NCI-H526 treated with DMSO at 0.1 percent for 48 hours (cell line): ENCODE measurements at places on chromosomes 13 and 19.

GRCh38 chr13:112757759-112758086, 67.9 kb downstream of the ATP11A start:
- no peak for DNase-seq

DNA sequence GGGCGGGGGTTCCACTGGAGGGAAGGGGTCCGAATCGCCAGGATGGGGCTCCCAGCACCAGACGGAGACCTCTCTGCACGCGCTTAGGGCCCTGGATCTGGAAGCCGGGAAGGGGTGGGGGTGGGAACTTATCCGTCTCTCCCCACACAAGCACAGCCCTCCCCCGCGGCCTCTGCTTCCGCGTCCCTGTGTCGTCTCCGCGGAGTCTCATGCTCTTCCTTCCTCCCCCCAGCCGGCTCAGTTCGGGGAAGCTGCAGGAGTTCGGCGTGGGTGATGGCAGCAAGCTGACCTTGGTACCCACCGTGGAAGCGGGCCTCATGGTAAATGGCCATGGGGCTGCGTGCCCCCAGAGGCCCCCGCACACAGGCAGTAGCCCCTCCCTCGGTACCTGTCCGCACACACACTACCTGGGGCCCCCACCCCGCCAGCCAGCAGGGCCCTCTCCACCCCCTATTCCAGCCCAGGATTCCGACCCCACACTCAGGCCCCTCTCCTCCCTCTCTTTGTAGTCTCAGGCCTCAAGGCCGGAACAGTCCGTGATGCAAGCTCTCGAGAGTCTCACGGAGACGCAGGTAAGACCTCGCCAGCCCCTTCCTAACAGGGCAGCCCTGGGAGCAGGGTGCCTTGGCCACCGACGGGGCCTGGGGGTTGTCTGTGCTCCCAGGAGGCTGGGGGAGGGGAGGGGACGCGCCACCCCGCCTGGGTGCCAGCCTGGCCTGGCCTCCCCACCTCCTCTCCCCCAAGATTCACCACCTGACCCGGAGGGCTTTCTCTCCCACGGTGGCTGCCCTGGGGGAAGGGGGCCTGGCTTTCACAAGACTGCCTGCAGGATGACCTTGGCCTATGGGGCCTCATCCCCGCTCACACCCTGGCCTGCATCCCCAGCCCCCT, 3.2 kb downstream of the MIDN start:
- no peak for DNase-seq

DNA sequence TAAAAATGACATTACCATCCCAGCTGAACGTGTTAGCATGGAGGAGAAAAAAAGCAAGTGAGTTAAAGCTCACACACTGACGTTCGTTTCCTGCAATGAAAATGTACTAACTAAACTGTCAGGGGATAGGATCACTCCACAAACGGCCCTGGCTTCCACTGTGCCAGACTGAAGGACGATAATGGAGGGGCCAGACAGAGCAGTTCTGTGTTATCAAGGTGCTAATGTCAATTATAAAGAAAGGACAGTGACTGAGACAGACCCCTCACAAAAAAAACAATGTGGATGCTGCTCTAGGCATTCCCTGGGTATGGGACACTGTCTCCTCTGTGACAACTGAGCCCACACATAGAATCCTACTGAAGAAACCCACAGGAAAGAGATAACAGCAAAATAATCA, 43.7 kb upstream of the SLC15A1 start:
- DNase-seq = no peak

DNA sequence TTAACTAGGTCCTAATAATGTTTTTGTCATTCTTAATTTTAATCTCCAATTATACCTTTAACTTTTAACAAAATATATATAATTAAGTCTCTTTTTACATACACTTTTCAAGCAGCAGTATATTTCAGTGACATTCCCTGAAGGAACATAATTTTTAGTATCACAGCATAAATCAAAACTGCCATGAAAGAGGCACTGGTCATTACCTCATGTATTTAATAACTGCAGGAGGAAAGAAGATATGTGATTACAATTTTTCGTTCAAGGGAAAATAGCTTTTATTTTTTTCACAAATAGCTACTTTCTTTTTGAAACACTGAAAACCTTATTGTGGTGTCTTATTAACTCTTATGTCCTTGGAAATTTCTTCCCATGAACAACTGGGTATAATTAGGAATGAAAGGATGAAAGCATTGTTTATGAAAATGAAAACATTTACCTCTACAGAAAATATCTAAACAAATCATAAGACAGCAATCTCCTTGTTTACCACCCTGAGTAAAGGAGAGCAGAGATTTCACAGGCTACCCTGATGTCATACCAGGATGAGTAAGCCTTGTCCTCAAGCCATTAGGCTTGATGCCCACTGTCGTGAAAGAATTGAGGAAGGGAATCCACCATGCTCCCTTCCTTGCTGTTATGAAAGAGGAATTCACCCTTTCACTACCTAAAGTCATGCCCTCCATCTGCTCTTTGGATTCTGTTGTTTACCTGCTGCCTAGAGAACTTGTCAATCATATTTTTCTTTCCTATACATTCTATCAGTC, 877.2 kb upstream of the PCDH20 start:
- no peak for DNase-seq

GRCh38 chr13:80235967-80236302, 105.0 kb downstream of the SPRY2 start:
- DNase-seq = no peak

DNA sequence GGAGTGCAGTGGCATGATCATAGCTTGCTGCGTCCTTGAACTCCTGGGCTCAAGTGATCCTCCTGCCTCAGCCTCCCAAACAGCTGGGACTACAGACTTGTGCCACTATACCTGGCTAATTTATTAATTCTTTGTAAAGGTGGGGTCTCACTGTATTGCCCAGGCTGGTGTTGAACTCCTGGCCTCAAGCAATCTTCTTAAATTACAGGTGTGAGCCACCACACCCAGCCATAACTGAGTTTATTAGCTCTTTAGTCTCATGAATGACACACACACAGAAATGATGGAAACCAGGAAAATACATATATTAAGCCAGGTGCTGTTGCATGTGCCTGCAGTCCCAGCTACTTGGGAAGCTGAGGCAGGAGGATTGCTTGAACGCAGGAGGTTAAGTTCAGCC, 33.1 kb upstream of the LMO7 start:
- DNase-seq = no peak

DNA sequence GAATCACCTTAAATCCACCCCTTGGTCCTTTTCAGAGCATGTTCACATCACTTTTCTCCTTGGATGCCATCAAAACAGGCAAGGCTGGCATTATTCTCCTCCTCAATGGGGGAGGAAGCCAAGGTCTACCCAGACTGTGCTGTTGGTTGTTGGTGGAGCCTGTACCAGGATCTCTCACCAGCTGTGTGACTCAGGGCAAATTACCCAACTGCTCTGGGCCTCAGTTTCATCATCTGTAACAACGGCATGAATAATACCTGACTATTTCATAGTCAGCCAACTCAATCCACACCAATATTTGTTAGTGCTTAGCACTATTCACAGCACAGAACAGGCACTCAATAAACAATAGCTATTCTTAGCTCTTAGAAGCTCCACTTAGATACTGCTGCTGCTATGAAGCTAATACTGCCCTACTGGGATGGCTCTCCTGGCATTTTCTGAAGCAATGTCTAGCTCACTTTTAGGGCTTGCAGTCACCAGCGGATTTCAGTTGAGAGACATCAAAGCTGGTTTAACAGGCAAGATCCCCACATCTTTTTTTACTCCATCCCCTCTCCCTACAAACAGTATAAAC, 116.9 kb downstream of the CCNA1 start:
- no peak for DNase-seq

DNA sequence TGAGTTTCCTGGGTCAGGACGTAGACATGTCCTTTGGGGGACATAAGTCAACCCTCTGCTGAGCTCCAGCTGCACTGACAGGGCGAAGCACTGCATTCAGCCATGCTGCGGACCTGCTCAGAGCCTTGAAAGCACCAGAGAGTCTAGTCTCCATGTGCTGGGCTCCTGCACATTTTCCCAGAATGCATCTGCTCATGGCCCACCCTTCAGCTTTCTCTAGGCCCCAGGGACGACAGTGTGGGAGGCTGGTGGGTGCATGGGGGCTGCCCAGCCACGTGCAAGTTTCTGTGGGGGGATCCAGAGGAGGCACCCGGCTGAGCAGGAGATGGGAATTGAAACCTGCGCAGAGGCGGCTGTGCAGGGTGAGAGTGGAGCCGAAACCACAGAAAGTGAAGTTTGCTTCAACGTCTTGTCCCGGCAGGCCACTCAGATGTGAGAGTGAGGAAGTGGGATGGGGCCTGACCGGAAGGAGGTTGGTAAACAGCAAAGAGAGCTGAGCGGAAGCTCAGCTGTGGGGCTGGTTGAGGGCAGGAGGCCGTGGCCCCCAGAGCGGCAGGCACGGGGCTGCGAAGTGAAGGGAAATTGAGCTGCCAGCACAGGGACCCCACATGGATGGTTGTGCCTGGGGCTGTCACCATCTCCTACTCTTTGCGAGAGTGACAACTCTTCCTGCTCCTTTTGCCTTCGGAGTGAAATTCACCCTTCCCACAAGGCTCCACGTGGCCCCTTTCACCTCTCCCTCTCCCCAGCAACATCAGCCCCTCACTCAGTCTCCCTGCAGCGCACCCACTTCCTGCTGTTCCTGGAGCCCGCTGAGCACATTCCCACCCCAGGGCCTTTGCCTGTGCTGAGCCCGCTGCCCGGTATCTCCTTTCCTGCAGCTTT, 11.8 kb downstream of the PGLS start:
- DNase-seq = no peak

- DNase-seq = no peak
These were observed 102.2 kb upstream of the MIR17HG start for GRCh38 chr13:91245288-91245687.

GRCh38 chr19:33737681-33738371, 58.8 kb upstream of the KCTD15 start:
- DNase-seq = no peak

DNA sequence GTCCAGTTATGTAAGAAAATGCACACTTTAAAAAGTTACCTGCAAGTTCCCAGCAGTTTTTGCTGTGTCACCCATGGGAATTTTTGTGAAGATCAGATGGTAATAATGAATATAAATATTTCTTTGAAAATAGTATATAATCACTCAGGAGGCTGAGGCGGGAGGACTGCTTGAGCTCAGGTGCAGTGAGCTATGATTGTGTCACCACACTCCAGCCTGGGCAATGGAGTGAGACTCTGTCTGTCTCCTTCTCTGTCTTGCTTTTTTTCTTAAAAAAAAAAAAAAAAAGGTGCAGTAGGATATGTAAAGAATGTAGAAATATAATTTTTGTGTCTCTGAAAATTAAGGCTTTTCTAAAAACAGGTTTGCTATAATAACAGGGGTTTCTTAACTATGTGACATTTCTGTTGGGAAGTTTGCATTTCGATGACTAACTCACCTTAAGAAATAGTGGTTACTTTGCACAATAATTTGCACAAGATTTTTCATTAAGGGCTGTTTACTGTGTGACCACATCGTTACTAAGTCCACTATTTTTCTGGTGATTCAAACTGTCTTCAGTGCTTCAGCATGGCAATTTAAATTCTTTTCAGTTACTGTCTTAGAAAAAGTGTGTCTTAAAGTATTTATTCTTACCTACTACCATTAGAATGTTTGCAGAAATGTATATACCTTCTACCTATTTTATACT, 37.3 kb downstream of the DNAJC3 start:
- no peak for DNase-seq

DNA sequence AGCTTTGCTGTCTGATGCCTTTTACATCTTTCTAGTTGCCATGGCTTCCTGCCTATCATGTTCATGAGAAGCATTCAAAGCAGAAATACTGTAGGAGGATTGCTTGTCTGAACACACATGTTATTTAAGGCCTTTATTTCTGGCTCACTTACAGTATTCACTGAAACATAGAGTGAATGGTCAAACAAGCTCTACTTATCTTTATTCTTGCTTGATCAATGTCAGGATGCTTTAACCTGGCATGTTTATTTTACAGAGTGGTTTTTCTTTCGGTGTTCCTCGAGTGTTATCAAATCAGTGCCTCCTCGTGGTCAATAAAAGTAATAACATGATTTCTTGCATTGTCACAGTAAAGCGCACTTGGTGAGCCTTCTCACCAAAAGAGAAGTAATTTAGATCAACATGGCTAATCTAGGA, 73.5 kb upstream of the PCDH17 start:
- peak; percentile 32 for DNase-seq

GRCh38 chr13:43021926-43022670, 1.3 kb upstream of the DNAJC15 start:
- DNase-seq = no peak

DNA sequence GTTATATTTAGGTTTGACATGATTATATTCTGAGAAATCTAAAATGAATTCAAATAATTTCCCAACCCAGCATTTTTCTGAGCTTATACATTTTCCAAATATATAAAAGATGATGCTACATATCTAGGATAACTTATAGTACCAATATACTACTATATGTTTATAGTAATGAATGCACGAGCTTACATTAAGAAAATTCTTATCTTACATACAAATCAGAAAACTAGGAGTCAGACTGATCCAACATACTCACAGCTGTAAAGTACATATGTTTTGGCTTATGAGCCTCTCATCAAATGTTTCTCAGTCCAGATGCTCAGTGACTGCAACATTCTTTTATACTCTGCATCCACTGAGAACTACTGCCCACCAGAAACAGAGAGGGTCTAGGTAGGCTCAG, 491.3 kb upstream of the KLF12 start:
- no peak for DNase-seq

- DNase-seq = no peak
These were observed 485.3 kb downstream of the UQCRFS1 start for GRCh38 chr19:28727480-28728159.

- no peak for DNase-seq
These were observed 13.1 kb upstream of the SLC1A6 start for GRCh38 chr19:14992780-14993179.

DNA sequence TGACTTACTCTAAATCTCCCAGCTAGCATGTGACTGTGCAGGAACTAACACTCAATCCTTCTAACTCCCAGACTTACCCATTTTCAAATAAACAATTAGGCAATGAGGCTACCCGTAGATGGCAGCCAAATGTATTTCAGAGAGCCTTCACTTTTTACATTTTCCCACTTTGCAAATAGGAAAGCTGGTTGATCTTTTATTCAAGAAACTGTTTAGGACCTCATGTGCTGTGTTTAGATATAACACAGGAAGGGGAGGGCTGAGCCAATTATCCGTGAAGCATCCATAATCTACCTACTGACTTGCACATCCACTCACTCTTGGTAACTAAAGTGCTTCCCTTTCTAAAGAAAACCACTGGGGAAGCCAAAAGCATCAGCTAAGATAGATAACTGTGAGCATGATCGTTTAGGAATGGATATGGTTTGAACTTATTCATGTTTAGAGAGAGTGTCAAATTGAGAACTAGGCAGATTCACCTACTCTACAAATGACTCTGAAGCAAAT, 33.4 kb downstream of the MBNL2 start:
- no peak for DNase-seq

GRCh38 chr13:102441085-102441484, 39.2 kb upstream of the FGF14 start:
- DNase-seq = no peak

DNA sequence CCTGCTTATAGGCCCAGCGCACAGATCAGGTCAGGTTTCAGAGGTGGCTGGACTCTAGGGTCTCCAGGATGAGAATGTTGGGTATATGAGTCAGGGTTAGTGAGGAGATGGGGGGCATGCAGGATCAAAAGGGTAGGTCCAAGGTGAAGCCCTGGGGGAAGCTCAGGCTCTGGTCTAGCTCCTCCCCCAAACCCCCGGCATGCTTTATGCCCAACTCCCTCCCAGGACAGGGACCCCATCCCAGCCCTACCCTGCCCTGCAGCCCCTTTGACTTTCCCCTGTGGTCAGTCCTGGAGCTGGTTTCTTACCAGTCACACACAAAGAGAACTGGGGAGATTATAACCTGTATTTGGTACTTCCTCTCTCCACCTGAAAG, 9.8 kb upstream of the CEACAM18 start:
- no peak for DNase-seq

GRCh38 chr19:45981350-45981749, 7.7 kb upstream of the NOVA2 start:
- DNase-seq = no peak
